ENCODE measurements at places on chromosomes 7 and 10.

GRCh38 chr10:67308912-67309311 is 383.1 kb downstream of the LRRTM3 start:
- H3K36me3 ChIP-seq, result no peaks in the 10 kb centered on the region
- no peak for DNase-seq
- no peak overlapping the region for H3K27ac ChIP-seq
- no peak overlapping the region for H3K4me3 ChIP-seq
- no peaks in the 10 kb centered on the region for H3K4me1 ChIP-seq

GRCh38 chr10:78408671-78409472 is 375.2 kb downstream of the RPS24 start:
- H3K4me1 ChIP-seq, result peaks cover 26% of the 10 kb centered on the region
- no peak overlapping the region for H3K4me3 ChIP-seq
- H3K27me3 ChIP-seq, result no peaks in the 10 kb centered on the region

- H3K4me1 ChIP-seq, result no peaks in the 10 kb centered on the region
- no peaks in the 10 kb centered on the region for H3K36me3 ChIP-seq
- H3K27me3 ChIP-seq, result no peaks in the 10 kb centered on the region
- H3K4me3 ChIP-seq, result no peak overlapping the region
- DNase-seq, result no peak
Measured at GRCh38 chr7:1850976-1851571, 181.0 kb downstream of the ELFN1 start.

DNA sequence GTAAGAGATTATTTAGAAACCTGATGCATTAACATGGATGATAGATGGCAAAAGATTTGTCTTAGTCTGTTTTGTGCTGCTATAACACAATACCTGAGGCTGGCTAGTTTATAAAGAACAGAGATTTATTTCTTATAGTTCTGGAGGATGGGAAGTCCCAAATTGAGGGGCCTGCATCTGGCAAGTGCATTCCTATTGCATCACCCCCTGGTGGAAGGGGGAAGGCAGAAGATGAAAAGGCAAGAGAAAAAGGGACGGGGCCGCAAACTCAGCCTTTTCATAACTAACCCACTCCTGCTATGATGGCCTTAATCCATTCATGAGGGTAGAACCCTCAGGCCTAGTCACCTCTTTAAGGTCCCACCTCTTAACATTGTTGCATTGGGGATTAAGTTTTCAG is 153.4 kb upstream of the LRGUK start:
- no peak overlapping the region for H3K27ac ChIP-seq
- H3K36me3 ChIP-seq, result no peaks in the 10 kb centered on the region
- no peaks in the 10 kb centered on the region for H3K4me1 ChIP-seq
- H3K27me3 ChIP-seq, result no peaks in the 10 kb centered on the region
- DNase-seq, result no peak
- H3K4me3 ChIP-seq, result no peak overlapping the region

DNA sequence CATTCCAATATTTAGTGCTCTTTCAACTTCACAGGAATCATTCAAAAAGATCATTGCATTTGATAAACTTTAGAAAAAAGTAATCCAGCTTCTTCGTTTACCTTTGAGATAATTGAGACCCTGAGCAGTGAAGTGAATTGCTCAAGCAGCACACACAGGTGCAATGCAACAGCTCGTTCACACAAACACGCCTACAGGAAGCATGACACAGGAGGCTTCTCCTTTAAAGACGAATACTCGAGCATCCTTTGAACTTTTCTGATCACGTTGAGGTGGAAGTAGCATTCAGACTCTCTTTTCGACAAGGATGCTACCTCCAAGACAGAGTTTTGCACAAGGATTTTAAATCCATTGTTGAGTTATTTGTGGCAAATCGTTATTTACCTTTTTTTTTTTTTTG is 18.0 kb upstream of the RSU1 start:
- H3K27ac ChIP-seq, result no peak overlapping the region
- H3K36me3 ChIP-seq, result no peaks in the 10 kb centered on the region
- H3K4me3 ChIP-seq, result no peak overlapping the region
- no peaks in the 10 kb centered on the region for H3K27me3 ChIP-seq
- no peaks in the 10 kb centered on the region for H3K4me1 ChIP-seq

DNA sequence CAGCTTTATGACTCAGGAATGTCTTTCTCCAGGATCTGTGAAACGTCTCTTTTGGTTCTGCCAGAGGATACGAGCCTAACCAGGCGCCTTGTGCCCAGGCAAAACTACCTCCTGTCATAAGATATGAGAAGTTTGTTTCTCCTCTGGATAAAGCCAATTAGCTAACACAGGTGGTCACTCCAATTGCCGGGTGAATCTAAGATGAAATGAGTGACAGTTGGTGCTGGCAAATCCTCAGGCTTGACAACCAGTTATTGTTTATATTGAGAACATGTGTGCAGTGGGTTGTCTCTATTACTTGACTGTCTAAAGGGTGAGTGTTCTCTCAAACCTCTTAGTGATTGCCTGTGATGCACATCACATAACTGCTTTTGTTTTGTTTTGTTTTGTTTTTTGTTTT is 449.1 kb downstream of the XPNPEP1 start:
- no peaks in the 10 kb centered on the region for H3K36me3 ChIP-seq
- no peak overlapping the region for H3K27ac ChIP-seq
- no peak overlapping the region for H3K4me3 ChIP-seq
- no peaks in the 10 kb centered on the region for H3K4me1 ChIP-seq
- no peaks in the 10 kb centered on the region for H3K27me3 ChIP-seq

DNA sequence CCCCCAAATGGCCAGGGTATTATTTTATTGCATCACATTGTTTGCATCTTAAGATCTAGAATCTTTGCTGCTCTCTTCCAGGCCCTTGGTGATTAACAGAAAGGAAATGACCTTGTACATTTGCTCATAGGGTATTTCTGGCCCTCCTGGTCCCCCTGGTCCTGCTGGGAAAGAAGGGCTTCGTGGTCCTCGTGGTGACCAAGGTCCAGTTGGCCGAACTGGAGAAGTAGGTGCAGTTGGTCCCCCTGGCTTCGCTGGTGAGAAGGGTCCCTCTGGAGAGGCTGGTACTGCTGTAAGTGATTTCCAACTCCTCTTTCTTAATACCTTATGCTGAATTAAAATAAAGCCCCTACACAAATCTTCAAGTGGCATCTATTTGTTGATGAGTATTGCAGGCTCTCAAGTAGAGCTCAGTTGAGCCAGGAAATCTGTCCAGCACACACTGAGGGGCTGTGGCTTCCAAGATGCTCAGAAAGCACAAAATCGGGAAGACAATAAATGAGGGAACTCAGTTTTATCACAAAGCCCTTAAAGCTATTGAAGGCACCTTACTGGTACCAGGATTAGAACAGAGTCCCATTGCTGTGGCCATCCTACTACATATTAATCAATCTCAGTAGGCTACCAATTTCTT is 28.2 kb downstream of the COL1A2 start:
- H3K4me1 ChIP-seq, result no peaks in the 10 kb centered on the region
- H3K27ac ChIP-seq, result no peak overlapping the region
- H3K36me3 ChIP-seq, result peaks cover 19% of the 10 kb centered on the region
- H3K4me3 ChIP-seq, result no peak overlapping the region
